Activated CD8-positive, alpha-beta memory T cell treated with anti-CD3 and anti-CD28 coated beads for 1 hour (primary cell): ENCODE measurements at places on chromosomes 16 and 17.

DNA sequence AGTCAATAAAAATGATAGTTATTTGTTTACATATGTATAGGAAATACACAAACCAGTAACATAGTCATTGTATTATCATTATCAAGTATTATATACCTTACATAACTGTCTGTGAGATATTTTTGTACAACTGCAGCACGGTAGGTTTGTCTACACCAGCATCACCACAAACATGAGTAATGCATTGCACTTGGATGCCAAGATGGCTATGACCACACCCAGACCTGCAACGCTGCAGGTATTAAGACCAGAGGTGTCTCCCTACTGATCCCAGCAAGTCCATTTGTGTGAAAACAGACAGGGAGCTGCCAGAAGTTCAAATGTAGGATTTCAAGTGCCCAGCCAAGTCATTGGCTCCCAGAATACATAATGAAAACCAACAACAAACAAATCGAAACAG, 34.2 kb upstream of the NOS2 start:
- DNase-seq, result no peak

DNA sequence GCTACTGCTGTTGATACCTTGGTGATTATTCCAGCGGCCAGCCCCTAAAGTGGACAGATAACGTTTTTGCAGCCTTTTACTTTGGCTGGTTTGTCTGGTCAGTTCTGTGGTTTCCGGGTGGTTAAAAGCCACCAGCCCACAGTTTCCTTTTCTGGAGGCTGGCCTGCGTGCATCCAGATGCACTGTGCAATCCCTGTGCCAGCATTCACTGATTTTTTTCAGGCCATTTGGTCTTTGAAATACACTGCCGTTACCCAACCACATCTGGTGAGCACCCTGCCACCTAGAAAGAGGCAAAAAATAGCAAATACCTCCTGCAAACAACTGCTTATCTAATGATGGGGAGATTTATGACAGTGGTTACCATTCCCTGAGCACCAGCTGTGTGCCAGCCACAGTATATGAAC, 797 bp downstream of the NUDT7 start:
- no peak for DNase-seq

GRCh38 chr16:67454104-67454503, 23.2 kb downstream of the HSD11B2 start:
- DNase-seq, result no peak

DNA sequence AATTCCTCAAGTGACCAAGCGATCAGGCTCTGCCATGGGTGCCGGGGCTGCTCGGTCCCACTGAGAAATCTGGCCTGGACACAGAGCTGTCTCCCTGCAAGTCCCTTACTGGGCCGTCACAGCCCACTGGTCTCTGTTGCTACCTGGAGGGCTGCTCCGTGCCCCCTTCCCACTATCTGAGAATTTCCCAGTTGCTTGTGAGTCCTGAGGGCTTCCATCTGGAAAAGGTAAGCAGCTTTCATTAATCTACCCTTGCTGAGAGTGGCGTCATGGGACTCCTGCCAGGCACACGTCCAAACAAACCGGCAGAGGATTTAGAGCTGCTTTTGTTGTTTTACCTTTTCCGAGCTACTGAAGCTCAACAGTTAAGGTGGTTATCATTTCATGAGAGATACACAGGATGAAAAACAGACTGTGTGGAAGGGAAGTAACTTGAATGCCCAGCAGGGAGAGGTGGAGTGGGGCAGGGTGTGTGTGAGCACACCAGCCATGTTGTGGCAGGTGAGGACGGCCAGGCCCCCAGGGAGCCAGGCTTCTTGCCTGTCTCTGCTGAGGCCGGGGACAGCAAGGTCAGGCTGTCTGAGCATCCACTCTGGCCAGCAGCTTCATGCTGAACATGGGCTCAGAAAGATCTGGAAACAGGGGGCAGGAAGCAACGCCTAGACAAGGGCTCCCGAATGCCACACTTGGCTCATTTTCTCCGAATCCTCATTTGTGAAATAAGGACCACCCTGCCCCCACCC, 50.6 kb downstream of the GTF3C1 start:
- DNase-seq, result no peak

- DNase-seq, result no peak
These were observed 17.1 kb downstream of the PMP22 start for GRCh38 chr17:15247891-15248529.

- DNase-seq, result no peak
These were observed 18.6 kb downstream of the IGFBP4 start for GRCh38 chr17:40461732-40462342.
